ENCODE measurements at places on chromosomes 5 and 9.

GRCh38 chr5:160516696-160517530 lies 95.3 kb downstream of the PTTG1 start:
- DNase-seq: no peak

- DNase-seq: no peak
Observed at GRCh38 chr5:152140347-152140746, 215.7 kb upstream of the GLRA1 start.

DNA sequence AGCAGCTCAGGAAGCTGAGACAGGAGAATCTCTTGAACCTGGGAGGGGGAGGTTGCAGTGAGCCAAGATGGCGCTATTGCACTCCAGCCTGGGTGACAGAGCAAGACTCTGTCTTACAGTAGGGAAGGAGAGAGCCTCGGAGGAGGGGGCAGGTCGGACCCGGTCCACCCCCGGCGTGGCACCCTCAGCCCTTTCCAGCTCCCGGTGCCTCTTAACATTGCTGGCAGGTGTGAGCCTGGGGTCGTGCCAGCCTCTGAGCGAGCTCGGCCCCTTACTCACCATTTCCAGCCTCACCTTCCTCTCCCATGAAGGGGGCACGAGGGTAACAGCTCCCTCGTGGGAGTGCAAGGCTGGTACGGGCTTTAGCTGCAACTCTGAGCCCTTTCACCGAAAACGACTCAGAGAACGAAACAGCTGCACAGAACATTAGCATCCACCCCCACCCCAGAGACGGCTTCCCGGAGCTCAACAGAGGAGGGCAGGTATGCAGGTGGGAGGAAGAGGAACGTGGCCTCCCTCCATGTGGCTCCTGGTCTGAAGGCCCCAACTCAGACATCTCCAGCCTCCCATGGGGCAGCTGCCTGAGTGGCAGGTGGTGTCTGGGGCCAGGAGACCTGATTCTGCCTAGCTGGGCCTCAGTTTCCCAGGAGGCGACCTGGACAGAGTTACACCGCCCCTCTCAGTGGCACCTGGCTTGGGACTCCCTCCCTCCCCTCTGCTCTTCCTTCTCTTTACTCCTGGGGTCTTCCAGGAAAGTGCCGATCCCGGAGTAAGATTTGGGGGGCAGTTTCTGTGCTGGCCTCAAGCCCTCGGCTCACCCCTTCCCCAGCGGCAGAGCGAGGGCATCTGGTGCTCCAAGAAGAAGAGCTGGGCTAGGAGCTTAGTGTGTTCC lies 28.5 kb upstream of the ABO start:
- no peak for DNase-seq

DNA sequence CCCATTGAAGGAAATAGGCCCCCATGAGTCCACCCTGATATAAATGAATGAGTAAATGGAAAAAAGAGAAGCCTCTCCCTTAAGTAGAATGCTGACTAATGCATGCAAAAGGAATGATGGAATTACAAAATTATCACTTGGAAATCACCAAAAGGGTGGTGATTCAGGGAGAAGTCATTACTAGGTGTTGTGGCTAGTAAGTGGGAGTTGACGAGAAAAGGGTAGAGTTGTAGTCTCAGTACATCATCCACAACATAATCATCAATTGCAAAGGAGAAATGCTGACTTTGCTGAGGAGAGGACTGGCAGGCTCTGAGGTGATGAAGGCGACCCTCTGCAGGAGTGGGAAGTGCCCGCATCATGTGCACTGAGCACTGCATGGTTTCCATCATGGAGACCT lies 201.5 kb upstream of the S1PR3 start:
- no peak for DNase-seq

GRCh38 chr5:40932766-40933165 lies 23.5 kb downstream of the C7 start:
- no peak for DNase-seq

DNA sequence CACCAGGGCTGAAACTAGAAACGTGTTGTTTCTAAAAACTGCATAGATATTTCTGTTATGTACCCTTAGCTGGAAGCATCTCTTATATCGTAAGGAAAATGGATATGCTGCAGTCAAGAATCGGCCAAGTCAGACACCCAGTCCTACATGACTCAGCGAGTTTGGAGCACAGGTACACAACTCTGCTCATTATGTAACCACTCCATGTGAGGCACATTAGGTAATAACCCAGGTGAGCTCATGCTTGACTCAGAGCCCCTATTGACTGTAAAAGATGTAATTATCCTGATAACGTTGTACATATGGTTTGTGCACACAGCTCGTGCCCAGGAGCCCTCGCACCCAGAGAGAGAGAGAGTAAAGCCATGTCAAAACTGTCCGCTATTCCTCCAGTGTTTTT lies 593.7 kb upstream of the ACO1 start:
- DNase-seq: no peak

DNA sequence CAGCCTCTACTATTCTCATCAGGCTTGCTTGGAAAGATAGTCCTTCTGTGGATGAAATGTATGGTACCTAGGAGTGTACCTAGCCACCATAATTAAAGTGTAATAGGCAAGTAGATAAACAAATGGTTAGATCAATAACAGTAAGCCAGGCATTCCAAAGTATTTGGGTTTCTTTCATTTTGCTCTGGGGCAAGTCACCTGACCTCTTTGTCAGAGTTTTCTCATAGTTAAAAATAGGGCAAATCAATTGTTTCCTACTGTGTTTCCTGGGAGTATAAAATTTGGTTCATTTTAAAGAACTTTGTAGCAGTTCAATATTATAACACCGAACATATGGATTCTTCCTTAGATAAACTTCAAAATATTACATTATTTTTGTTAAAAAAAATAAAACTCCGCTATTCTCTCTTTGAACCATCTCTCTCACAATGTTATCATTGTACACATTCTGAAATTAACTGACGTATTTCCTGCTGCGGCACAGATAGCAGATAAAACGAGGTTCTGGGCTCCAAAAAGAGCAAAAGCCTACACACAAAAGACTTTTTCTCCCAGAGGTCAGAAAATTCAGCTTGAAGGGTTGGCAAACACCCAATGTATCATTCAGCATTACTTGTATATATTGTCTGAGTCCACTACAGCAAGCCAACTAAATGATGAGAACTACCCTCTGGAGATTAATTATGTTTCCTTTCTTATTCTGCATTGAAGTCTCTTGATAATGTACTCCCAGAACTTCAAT lies 267.9 kb downstream of the COX7C start:
- DNase-seq: no peak

DNA sequence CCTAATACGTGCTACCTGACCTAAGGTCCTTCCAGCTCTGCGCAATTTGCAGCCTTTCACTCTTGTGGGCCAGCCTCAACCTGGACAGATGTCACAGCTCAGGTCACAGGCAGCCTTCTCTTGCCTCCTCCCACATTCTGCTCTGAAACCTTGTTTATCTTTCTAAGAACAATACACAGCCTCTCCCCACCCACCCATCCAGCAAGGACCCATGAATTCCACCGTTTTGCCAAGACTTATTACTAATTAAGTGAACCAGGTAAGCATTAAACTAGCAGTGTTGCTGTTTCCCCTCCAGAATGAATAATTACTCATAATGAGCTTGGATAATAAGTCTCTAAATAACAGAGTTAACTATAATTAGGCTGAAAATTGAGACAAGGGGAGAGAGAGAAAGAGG lies 11.0 kb downstream of the FABP6 start:
- DNase-seq: no peak

DNA sequence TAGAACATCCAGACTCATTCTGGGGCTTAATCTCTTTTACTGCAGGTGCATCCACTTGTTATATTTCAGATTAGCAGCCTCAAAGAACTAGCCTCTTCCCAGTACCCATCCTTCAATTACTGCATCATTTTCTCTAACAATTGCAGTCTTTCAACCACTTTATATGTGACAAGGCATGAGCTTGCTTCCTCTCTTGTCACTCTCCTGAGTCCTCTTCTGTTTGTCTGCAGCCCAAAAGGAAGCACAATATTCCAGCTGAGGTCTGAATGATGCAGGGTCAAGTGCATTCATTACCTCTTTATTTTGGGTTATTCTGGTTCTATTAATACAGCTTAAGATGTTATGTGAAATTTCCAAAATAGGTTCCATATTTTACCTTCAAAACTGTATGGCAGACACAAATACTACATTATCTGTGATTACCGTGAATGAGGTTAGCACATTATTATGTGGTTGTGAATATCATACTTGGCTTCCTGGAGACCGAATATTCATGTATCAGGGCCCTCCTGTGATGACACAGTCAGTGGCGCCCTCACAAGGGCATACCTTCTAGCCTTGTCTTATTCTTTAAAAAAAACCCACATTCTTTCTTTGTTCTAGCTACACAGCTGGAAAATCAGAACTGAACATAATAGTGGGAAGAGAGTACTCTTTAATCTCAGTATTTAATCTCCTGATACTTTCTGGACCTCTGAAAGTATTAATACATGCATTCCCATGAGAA lies 323.8 kb downstream of the PDE4D start:
- no peak for DNase-seq

DNA sequence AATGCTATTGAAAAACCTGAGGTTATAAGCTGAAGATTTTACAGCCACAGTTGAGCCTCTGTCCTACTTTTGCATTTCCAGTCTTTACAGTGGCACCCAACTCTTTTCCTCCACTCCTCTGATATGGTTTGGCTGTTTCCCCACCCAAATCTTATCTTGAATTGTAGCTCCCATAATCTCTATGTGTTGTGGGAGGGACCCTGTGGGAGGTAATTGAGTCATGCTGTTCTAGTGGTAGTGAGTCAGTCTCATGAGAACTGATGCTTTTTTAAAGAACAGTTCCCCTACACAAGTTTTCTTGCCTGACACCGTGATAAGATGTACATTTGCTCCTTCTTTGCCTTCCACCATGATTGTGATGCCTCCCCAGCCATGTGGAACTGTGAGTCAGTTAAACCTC lies 646.1 kb upstream of the SEMA6A start:
- DNase-seq: no peak

DNA sequence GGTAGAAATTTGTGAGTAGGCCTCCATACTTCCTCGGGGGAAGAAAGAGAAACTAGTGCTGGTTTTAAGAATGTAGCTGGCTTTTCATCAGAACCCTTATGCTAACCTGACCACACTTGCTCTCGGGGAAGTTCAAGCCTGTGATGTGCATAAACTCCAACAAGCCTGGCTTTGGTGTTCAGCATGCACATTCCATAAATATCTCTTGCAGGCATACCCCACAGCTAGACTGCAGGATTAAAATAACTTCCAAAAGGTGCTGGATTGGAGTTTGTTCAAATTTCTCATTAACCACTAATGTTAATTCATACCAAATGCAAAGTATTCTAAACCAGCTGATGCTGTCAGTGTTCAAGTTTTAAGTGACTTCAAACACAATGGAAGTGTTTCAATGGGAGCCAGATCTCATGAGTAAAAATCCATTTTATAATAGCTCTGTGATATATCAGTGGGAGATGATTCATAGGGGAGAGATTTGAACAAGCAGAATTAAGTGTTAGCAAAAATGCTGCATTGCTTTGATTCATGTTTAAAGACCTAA lies 79.4 kb downstream of the NPR3 start:
- DNase-seq: no peak

- DNase-seq: no peak
Observed at GRCh38 chr5:108607421-108607820, 140.3 kb upstream of the FER start.
